OCI-LY7 (cell line): ENCODE measurements at places on chromosomes 5 and 9.

- peak; percentile 39 for DNase-seq
Observed at GRCh38 chr9:19371942-19372341, 8.1 kb downstream of the RPS6 start.

- no peak for DNase-seq
Observed at GRCh38 chr9:2260417-2261306, 245.5 kb downstream of the SMARCA2 start.

DNA sequence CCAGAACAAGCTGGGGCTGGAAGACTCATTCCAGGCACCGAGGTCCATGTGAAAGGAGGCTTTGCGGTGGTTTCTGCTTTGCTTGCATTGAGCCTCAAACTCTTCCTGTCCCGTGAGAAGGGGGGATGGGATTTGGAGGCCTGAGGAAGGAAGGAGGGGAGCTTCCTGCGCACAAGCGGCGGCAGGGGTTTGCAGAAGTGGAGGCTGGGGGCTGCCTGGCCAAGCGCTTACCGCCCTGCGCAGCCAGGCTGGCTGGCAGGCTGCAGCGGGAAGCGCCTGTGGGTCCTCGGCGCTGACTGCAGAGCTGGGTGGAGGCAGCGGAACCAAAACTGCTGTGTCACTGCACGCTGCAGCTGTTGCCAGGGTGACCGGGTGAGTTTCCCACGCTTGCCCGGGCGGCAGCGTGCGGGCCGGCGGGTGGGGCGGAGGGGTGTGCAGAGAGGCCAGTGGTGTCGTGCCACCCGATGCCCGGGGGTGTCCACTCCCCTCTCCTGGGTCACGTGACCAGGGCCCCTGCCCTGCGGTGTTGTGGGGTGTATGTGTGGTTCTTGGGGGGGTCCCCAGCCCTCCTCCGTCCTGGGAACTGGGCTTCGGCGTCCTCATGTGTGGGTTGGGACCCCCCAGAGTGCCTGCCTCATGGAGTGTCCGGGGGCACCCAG lies 81.0 kb downstream of the RXRA start:
- peak; percentile 86 for DNase-seq

GRCh38 chr9:77750284-77750683 lies 102.2 kb upstream of the GNA14 start:
- no peak for DNase-seq

- no peak for DNase-seq
Observed at GRCh38 chr5:86861512-86861911, 243.8 kb downstream of the COX7C start.

DNA sequence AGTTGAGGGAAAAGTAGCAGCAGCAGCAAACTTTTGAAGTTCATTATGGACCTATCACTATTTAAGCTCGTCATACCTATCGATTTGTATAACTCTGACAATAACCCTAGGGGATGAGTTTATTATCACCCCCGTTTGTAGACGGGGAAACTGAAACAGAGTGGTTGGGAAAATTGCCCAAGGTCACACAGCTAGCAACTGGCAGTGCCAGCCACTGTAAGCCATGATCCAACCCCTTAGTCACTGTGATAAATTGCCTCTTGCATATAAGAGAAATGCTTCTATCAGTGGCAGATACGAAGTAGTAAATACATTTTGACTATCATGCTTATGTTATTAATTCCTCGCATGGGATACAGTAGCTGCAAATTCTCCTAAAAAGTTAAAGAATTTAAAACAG lies 73.3 kb upstream of the ATP10B start:
- no peak for DNase-seq

DNA sequence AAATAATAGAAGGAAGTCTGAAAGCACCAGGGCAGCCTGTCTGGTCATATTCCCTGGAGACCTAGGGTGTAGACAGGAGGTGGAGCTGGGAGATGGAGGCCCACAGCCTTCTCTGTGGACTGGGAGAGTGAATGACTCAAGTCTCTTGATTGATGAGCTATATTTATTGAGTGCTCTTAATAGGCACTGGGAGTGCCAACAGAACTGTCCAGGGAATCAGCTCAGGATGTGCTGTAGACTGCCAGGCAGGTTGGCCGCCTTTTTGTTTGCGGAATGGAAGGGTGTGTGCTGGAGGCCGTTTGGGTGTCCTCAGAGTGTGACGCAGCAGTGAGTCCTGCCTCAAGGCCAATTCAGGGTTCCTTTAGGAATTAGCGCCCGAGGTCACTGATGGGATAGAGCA lies 33.4 kb upstream of the POMT1 start:
- DNase-seq = no peak

GRCh38 chr5:132483661-132484390 lies 6.7 kb downstream of the IRF1 start:
- DNase-seq = no peak

- no peak for DNase-seq
Observed at GRCh38 chr9:91837981-91838731, 111.9 kb downstream of the ROR2 start.
